ENCODE measurements at places on chromosomes 12 and 14. TPM values are rescaled to one million over a fixed set of nuclear protein-coding genes. Genes with fewer than 3 reads are reported as not detected.

Gene CMTM5
- total RNA-seq = not detected

Gene KRT78
- total RNA-seq = not detected

Gene NRL
- 2.2 TPM for total RNA-seq

Gene FRMD6
- 3.9 TPM for total RNA-seq

Gene ANO2
- total RNA-seq = not detected

Gene CERS5
- total RNA-seq = 29.8 TPM

Gene SNRNP35
- total RNA-seq = 17.7 TPM

Gene TPH2
- not detected for total RNA-seq

Gene L3HYPDH
- 14.7 TPM for total RNA-seq

Gene PMEL
- total RNA-seq = 1.3 TPM

Gene TRMT61A
- 15.6 TPM for total RNA-seq

Gene MIP
- not detected for total RNA-seq

Gene PLCZ1
- total RNA-seq = not detected

Gene PCED1B
- total RNA-seq = 8.5 TPM

Gene P2RX2
- not detected for total RNA-seq

GRCh38 chr12:109879351-109880042 is 844 bp downstream of the GLTP start:
- no peak for DNase-seq

GRCh38 chr12:78171061-78171460 is 340.4 kb downstream of the NAV3 start:
- DNase-seq = no peak

GRCh38 chr14:58969951-58970751 is 218.3 kb upstream of the DAAM1 start:
- peak; percentile 43 for DNase-seq

DNA sequence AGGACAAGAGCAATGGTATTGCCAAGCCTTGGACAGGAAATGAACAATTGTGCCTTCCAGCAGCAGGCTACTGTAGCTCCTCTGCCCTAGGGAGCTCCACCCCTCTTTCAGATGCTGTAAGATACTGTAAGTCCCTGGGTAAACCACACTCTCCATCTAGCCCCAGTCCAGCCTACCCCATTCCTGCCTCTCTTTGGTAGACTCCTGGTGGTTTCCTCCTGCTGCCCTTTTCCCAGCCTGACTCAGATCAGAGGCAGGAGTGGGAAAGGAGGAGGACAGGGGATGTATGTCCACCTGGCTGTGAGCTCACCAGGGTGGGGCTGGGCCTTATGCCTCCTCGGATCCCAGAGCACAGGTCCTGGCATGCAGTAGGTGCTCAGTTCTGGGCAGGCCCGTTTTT is 174.6 kb downstream of the ESRRB start:
- no peak for DNase-seq

GRCh38 chr14:57136669-57137328 is 131.9 kb downstream of the EXOC5 start:
- no peak for DNase-seq

- DNase-seq = no peak
These were observed 9.9 kb downstream of the FOXA1 start for GRCh38 chr14:37585101-37585511.

- DNase-seq = no peak
These were observed 10.2 kb upstream of the TMEM119 start for GRCh38 chr12:108607981-108608600.

DNA sequence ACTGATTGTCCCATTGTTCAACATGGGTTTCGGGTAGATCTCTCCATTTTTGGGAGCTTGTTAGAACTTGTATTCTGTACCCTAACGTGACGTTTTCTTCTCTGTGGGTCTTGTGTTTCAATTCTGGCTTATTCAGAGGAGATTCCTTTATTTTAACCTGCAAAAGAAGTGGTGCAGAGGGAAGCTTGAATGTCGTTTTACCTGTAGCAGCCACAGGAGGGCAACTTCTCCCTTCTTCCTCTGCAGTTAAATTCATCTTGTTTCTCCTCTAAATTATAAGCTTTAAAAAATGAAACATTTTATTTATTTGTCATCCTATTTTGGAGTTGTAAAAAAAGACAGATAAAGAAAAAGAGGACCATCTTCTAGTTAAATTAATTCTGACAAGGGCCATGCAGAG is 13.7 kb upstream of the CLEC4D start:
- no peak for DNase-seq

DNA sequence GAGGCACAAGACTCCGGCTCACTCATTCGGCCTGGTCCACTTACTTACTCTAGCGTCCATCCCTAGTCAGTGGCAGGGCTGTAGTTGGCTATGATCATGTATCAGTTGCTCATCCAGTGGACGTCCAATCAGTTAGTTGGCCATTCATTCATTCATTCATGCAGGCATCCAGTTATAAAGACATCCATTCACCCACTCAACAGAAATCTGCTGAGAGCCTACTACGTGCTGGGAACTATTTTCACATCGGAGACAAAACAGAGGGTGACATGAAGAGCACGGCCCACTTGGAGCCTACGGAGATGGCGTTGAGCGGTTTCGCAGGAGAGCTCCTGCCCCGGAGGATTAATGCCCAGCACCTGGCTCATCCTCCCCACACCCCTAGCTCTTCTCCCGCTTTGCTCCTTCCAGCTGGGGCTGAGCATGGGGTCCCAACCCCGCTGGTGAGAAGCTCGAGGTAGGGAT is 49.7 kb downstream of the SNAPC1 start:
- DNase-seq = no peak

GRCh38 chr12:2113119-2113912 is 60.5 kb downstream of the CACNA1C start:
- no peak for DNase-seq

- no peak for DNase-seq
These were observed 68.4 kb downstream of the PPM1H start for GRCh38 chr12:62866451-62867082.

- DNase-seq = no peak
These were observed 59.3 kb downstream of the ABCC9 start for GRCh38 chr12:21881965-21882364.

- no peak for DNase-seq
These were observed 45.6 kb downstream of the FLRT2 start for GRCh38 chr14:85575617-85575898.

DNA sequence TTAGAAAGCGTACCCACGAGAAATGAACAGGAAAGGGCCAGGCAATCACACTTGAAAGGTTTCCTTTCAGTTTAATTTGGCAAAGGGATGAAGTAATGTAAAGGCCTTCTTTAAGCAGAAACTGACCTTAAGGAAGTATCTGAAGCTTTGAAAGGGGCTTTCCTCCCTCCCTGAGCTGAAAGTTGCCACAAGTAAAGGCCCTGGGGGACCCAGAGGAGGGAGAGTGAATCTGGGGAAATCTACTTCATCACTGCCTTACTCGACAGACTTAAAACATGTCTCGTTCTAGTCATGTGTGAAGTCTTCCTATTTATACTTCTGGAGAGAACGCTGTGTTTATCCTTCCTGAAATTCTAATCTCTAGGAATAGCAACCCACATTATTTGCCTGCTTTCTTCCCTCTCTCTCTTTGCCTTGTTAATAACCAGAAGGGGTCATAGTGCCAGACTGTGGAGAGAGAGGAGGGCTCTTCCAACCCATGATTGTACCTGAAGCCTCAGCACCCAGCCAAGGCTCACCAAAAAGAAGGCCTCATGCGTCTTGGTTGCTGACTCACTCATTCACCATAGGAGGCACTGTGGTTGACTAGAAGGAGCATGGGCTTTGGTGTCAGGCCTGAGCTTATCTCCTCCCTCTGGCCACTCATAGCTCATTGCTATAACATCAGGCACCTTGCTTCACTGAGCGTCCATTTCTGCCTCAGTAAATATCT is 10.2 kb upstream of the GPX2 start:
- DNase-seq = peak; percentile 32

- DNase-seq = no peak
These were observed 570 bp downstream of the DMAC2L start for GRCh38 chr14:50312734-50313054.

DNA sequence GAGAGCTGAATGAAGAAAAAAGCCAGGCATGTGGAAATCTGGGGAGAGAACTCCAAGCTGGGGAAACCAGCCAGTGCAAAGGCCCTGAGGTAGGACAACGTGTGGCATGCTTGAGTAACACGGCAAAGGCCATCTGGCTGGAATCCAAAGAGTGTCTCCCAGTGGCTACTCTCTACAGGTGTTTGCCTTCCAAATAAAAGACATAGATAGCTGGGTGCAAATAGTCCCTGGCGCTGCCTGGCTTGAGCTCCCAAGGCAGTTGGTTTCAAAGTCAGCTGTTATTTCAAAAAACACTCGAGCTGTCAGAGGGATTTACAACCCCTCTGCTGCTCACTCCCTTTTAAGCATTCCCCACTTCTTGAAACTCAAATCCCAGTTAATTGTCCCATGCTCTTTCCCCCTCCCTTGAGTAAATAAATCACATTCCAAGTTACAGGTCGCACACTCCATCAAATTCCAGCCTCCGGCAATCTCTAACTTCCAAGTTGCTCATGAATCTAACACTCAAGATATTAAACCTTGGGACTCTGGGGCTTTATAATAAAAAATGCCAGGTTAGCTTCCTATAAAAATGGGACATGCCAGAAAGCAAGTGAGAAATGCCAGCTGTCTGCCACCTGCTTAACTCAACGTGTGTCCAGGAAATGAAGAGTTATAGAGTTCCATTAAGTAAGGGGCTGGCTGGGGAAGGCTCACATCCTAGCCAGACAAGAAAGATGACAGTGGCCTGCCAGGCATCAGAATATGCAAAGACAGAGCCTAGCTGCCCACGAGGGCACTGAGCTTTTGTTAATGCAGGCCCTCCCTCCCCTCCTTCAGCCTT is 133.6 kb upstream of the NOS1 start:
- DNase-seq = no peak

GRCh38 chr14:24139272-24139934 is 2.0 kb downstream of the EMC9 start:
- no peak for DNase-seq

GRCh38 chr12:123286652-123287373 is 15.2 kb upstream of the CDK2AP1 start:
- DNase-seq = no peak

DNA sequence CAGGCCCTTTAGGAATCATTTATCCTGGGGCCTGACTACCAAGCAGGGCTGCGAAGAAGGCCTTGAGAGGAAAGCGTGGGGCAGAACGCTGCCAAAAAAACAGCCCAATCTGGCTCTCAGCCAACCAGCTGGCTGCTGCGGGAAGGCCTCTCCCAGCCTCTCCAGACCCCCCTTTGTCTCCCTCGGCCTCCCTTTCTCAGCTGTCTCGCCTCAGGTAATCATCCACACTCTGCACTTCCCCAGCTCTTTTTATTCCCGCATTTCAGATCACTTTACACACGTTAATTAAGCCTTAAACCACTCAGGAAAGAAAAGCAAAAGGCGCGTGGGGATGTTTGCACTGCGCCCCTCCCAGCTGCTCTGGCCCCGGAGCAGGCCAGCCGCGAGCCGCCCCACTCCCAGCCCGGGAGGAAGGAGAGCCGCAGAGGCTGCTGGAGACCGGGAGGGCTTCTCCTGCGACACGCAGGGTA is 208.2 kb upstream of the FOXN3 start:
- no peak for DNase-seq

GRCh38 chr14:61342486-61342885 is 21.1 kb downstream of the PRKCH start:
- peak; percentile 67 for DNase-seq

GRCh38 chr14:89461256-89461655 is 44.2 kb upstream of the FOXN3 start:
- DNase-seq = no peak

DNA sequence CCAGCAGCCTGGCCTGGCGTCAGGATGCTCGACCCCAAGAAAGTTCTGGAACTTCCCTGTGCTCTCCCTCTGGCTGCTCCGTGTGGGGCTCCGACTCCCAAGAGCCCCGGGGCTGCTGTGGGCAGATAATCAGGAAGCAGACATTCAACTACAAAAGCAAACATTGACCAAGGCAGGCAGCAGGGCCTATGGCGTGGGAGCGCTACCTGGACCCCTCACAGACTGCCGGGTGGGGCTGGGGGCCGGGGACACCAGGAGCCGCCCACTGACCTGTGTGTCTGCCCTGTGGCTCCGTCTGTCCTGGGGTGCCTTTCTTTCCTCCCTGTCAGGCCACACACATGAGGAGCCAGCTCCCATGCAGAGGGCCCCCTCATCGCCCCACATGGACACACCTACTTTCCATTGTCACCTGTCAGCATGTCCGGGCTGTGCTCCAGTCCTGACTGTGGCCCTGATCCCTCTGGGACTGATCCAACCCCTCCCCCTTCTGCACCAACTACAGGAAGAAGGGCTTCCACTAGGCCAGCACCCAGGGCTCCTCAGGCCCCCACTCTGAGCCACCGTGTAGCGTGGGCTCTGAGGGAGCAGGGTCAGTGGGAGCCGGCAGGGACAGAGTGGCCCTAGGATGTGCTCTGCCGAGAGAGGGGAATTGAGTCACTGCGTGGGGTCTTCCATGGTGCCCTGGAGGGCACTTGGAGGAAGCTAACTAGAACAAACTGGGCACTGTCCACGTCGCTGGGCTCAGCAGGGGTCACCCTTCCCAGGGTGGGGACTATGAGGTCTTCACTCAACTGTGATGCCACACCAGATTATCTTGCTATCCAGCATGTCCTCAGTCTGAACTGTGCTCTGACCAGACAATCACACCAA is 215.4 kb upstream of the C14orf180 start:
- no peak for DNase-seq

- DNase-seq = no peak
These were observed 18.2 kb upstream of the BCAT1 start for GRCh38 chr12:24966951-24967564.

DNA sequence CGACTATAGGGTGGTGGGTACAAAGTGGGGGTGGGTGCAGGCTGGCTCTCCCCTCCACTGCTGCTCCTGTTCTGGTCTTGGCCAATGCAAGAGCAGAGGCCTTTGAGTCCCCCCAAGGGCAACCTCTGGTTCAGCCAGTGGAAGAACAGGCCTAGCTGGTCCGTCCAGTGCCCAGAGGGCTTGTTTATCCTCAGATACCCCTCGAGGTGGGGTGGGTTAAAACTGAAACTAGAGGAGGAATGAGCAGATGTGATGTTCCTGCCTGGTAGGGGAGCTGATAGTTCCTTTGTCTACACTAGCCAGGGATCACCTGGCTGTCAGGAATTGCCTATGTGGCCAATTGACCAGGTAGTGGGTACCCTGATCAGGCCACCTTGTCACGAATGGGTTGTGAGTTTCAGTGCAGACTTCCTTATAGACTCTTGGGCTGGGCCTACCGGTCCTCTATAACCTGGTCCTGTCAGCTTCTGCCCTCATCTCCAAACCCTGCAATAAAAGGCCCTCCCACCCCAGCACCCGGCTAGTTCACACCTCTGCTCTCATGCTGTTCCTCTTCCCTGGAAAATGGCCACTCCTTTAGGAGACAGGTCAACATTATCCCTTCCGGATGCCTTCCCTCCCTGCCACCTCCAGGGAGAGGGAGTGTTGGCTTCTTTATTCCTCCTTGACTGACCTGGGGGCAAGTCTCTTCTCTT is 10.7 kb upstream of the HSP90AA1 start:
- no peak for DNase-seq

GRCh38 chr12:10632226-10632625 is 18.8 kb upstream of the MAGOHB start:
- DNase-seq = no peak

DNA sequence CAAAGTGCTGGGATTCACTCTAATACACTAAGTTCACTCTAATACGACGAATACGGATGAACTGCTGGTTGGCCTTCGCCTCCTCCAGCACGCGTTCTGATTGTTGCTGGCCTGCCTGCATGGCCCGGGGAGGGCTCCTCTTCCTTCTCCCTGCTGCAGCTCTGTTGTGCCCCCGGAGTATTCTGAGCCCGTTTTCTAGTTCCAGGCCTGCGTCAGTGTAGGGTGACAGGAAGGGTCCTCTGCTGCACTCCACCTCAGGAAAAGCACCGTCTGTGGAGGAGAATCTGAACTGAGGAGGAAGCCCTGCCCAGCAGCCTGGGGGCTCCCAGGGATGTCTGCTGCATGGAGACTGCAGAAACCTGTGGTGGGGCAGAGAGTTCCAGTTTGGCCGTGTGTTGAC is 44.4 kb downstream of the DDX51 start:
- DNase-seq = no peak
